ENCODE measurements at places on chromosomes 12 and 14.

DNA sequence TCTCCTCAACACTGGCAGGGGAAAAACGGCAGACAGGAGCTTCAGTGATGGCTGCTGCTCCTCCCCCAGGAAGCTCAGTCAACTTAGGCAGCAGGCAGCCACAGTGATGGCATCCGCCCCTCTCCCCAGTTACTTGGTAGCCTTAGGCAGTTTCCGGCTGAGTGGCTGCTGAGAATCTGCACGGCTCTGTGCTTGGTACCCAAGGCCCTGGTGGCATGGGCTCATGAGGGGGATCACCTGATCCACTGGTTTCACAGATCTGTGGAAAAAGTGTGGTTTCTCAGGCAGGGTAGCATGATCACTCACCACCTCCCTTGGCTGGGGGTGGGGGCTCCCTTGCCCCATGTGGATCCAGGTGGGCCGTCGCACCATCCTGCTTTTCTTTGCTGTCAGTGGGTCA lies 244.6 kb upstream of the MDGA2 start:
- no peak for DNase-seq

GRCh38 chr14:92599811-92600210 lies 86.2 kb downstream of the RIN3 start:
- no peak for DNase-seq

- no peak for DNase-seq
Observed at GRCh38 chr12:107523775-107524535, 161.6 kb upstream of the PWP1 start.

- no peak for DNase-seq
Observed at GRCh38 chr12:132430838-132431774, 58.8 kb upstream of the FBRSL1 start.

GRCh38 chr14:68408680-68409079 lies 384.2 kb downstream of the ZFP36L1 start:
- peak; percentile 78 for DNase-seq

GRCh38 chr12:49750996-49751393 lies 9.6 kb downstream of the TMBIM6 start:
- no peak for DNase-seq

GRCh38 chr14:105324080-105324778 lies 9.7 kb downstream of the PACS2 start:
- peak; percentile 42 for DNase-seq

DNA sequence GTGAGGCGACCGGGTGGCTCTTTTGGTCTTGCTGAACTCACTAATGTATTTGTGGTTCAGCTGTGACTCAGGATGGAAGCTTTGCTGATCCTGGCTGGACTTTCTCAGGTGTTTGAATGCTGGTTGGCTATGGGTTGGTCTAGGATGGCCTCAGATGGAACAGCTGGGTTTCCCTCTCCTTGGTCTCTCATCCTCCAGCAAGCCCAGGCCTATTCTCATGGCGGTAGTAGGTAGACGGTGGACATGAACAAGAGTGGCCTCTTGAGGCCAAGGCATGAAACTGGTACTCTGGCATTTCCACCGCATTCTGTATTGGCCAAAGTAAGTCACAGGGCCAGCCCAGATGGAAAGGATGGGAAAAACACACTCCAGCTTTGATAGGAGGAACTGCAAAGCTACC lies 11.8 kb upstream of the POLR3B start:
- DNase-seq, result no peak

DNA sequence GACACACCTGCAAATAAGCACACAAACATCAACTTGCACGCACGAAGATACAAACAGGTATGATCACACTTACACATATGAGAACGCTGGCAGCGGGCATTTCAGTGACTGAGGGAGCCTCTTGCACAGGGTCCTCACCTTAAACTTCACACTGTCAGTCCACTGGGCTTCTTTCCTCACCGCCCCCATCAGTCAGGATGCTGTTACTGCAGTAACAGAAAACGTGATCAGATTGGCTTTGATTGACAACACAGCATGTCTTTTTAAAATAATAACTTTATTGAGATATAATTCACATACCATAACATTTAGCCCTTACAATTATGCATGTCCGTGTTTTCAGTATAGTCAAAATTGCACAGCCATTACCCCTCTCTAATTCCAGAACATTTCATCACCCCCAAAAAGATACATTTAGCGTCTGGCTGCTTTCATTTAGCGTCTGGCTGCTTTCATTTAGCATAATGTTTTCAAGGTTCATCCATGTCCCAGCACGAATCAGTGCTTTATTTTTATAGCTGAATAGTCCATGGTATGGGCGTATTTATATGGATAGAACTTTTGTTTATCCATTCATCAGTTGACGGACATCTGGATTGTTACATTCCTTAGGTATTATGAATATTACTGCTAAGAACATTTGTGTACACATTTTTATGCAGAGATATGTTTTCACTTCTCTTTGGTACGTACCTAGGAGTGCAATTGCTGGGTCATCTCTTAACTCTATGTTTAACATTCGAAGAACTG lies 8.4 kb downstream of the CCDC197 start:
- DNase-seq, result no peak

- no peak for DNase-seq
Observed at GRCh38 chr12:110861729-110862128, 14.9 kb downstream of the CCDC63 start.

- DNase-seq, result no peak
Observed at GRCh38 chr14:47959740-47960139, 284.3 kb upstream of the MDGA2 start.

- DNase-seq, result peak; percentile 95
Observed at GRCh38 chr12:89862511-89863445, 154.1 kb upstream of the ATP2B1 start.

DNA sequence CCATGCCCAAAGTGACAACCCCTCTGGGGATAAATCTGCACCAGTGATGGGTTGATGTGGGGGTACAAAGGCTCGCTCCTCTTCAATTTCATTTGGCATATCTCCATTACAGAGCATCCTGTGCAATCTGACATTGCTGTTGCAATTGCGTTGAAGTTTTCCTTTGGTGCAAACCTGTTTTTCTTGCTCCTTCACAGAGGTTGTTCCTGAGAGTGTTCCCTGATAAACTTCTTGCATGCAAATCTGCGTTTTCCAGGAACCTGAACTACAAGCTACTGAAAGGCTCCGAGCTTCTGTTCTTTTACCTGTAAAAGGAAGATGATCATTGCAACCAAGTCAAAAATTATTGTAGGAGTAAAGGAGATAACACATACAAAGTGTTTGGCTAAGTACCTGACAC lies 26.1 kb downstream of the SERPINA11 start:
- DNase-seq, result no peak

GRCh38 chr12:80681786-80682185 lies 25.6 kb upstream of the MYF6 start:
- no peak for DNase-seq

- DNase-seq, result peak; percentile 62
Observed at GRCh38 chr12:31897781-31898503, 61.3 kb upstream of the RESF1 start.

DNA sequence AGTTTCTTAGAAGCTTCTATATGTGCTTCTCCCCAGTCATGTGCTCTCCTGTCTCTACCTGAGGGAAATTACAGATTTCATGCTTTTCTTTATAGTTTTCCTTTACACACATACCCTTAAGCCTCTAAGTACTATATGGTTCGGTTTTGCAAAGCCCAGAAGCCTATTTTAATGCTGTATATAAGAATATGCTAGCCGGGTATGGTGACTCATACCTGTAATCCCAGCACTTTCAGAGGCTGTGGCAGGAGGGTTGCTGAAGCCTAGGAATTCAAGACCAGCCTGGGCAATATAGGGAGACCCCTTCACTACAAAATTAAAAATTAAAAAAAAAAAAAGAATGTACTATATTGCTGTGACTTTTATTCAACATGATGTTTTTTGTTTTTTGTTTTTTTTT lies 15.4 kb downstream of the DGLUCY start:
- peak; percentile 14 for DNase-seq

- peak; percentile 75 for DNase-seq
Observed at GRCh38 chr12:23855813-23856212, 93.7 kb downstream of the SOX5 start.

DNA sequence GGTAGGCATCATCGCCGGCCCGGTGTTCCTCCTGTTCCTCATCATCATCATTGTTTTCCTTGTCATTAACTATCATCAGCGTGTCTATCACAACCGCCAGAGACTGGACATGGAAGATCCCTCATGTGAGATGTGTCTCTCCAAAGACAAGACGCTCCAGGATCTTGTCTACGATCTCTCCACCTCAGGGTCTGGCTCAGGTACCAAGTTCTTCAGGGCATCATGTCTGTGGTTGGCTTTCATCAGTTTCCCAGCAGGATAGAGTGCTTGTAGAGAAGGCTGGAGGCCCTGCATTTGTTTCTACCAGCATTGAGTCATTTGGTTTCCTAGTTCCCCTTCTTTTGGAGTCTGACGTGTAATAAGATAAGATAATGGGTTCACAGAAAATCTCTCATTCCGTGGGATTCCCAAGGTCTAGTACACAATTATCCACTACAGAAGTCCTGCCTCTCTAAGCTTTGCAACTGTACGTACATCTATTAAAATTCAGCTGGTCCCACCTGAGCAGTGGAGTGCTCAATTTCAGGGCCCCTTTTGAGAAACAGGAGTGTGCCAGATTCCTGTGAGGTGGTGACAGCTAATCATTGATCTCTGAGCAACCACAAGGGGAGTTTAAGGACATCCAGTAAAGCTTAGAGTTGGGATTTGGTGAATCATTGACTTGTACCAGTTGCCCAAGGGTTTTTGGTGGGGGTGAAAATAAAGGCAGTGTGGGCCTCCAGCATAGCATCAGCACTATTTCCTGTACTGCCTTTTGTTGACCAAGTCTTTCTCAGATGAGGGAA lies 25.1 kb downstream of the ACVR1B start:
- DNase-seq, result peak; percentile 65

DNA sequence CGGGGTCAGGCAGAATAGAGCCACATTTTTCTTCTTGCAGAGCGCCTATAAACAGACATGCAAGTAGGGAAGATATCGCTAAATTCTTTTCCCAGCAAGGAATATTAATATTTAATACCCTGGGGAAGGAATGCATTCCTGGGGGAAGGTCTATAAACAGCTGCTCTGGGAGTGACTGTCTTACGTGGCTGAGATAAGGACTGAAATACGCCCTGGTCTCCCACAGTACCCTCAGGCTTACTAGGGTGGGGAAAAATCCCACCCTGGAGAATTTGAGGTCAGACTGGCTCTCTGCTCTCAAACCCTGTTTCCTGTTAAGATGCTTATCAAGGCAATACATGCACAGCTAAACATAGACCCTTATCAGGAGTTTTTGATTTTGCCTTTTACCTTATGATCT lies 262.3 kb downstream of the CEP128 start:
- DNase-seq, result no peak

GRCh38 chr12:694734-695503 lies 31.7 kb upstream of the NINJ2 start:
- DNase-seq, result peak; percentile 61

DNA sequence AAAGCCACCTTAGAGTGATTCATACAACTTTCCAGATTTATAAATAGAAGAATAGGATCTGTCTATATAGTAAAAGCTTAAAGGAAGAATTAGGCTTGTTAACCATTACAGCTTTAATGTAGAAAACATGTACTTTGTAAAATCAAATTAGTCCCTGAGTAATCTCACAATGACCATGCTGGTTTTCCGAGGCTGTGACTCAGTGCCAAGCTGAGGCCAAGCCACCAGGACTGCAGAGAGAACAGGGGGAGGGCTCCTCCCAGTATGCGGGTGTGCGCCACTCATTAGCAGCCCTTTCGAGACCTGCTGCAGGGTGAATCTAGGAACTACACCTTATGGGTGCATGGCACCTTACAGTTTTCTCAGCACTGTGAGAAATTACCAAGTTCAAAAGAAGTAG lies 167.0 kb downstream of the EFCAB11 start:
- DNase-seq, result no peak

GRCh38 chr14:26765768-26766520 lies 168.1 kb upstream of the NOVA1 start:
- DNase-seq, result peak; percentile 18

DNA sequence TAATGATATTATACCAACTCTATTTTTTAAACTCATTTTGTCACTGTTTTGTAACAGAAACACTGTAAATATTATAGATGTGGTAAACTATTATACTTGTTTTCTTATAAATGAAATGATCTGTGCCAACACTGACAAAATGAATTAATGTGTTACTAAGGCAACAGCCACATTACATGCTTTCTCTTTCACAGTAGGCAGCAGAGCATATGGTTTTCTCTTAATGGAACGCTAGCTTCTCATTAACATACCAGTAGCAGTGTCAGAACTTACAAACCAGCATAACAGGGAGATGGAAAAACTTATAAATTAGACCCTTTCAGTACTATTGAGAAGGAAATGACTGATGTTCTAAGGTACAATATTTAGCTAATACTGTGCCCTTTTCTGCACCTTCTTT lies 398.8 kb downstream of the PRKD1 start:
- no peak for DNase-seq

- DNase-seq, result peak; percentile 61
Observed at GRCh38 chr14:77557391-77557790, 58.8 kb upstream of the ISM2 start.

DNA sequence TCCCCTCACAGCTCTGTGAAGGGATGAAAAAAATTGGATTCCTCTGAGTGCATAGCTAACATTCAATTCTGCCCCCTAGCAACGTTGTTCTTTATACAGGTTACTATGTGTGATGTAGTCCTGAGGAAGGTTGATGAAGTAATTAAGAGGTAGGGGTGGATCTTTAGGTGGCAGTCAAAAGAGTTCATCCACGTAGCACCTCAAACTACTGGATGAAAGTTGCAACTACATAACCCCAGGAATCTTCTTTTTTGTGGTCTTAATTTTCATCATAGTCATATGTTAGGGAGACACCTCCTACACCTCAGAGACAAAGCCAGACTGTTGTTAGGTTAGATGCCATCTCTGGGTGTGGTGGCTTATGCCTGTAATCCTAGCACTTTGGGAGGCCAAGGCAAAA lies 10.2 kb upstream of the NFE2 start:
- no peak for DNase-seq

DNA sequence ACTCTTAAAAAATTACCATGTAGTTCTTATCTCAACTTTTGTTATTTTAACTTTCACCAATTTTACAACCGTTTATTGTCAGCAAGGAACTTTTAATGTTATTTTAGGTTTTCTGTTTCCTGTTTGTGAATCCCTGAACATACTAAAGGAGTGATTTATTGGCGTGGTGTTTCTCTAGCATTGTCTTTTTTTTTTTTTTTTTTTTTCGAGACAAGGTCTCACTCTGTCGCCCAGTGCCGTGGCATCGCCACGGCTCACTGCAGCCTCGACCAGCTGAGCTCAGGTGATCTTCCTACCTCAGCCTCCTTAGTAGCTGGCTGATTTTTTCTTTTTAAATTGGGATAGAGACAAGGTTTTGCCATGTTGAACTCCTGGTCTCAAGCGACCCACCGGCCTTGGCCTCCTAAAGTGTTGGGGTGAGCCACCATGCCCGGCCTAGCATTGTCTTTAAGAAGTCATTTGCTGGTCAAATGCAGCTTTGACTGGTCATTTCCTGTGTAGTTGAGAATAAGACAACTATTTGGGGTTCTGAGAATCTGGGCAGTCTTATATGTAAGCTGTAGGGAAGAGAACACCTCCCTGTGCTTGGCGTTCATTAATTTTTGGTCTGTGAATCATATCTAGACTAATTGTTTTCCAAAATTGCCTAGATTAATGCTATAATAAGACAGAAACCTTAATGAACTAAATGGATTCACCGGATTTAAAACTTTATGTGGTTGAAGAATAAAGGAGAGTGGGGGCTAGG lies 2.1 kb downstream of the WASHC4 start:
- no peak for DNase-seq

GRCh38 chr14:100839681-100840111 lies 13.8 kb downstream of the MEG3 start:
- DNase-seq, result no peak

GRCh38 chr12:98422812-98423211 lies 92.6 kb upstream of the TMPO start:
- DNase-seq, result no peak

All from MV-4-11 (cell line).